ENCODE measurements at places on chromosomes 11 and 22.

- DNase-seq, result no peak
Observed at GRCh38 chr22:44382116-44383038, 69.6 kb upstream of the SHISAL1 start.

DNA sequence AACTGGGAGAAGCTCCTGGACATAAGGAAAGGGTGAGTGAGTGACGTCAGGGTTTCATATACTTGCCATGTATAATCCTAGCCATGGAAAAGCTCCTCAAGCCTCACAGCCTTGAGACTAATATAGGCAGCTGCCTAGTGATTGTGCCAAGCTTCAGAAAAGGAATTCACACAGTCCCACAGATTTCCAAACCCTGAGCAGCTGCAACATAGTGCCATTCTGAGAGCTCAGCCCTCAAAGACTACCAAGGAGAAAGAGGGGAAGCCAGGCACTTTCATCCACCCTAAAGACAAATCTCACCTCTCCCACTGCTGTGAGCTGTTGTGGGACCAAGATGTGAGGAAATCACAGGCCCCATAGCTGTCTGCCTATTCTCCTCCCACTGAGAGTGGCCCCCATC lies 707.9 kb upstream of the ANO5 start:
- no peak for DNase-seq

DNA sequence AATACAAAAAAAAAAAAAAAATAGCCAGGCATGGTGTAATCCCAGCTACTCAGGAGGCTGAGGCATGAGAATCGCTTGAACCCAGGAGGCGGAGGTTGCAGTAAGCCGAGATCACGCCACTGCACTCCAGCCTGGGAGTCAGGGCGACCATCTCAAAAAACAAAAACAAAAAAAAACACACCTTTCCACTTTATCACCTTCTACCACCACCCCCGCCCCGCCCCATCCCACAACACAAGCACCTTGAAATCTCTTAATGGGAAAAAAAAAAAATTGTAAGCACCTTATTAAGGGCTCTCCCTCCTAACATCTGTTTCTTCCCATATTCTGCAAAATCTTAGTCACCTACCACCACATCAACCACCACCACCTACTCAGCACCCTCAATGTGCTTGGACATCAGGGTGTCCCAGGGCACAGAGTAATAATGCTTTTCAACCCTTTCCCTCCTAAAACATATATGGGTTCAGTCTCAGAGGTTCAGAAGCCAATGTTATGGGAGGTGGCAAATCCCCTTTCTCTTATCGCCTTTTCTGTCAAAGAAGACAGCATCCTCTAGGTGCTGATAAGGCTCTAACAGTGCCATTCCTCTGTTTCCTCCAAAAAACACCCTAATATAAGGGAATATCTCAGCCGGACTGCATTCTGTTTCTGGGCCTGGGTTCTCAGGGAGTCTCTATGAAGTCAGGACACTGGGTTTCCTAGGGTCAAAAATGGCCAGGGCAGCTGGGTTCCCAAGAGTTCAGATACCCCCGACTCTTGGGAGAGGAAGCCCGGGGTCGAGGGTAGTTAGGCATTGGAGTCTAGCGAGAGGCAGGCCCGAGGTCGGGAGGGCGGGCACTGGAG lies 718 bp downstream of the INTS5 start:
- DNase-seq, result peak; percentile 23

GRCh38 chr11:46181387-46181786 lies 60.1 kb upstream of the PHF21A start:
- DNase-seq, result no peak

- DNase-seq, result no peak
Observed at GRCh38 chr11:64373598-64373974, 14.6 kb downstream of the RPS6KA4 start.

GRCh38 chr11:113956986-113957385 lies 17.9 kb upstream of the HTR3A start:
- DNase-seq, result no peak

DNA sequence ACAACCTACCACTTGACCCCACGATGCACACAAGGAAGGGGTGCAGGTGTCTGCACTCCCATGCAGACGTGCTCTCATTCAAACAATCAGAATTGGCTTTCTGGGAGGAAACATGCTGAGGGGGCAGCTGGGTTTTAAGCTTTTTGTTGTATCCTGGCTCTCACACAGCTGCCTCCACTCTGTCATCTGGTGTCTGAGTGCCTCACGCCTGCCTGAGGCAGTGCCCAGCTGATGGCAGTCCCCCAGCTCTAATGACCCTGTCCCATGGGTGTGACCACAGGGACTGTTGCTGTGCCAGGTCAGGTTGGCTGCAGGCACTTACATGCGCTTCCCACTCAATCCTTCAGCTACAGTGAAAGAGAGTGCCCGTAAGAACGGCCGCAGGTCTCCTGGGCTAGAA lies 53.7 kb downstream of the ARFGAP3 start:
- DNase-seq, result no peak

- no peak for DNase-seq
Observed at GRCh38 chr11:125926682-125927081, 19.2 kb upstream of the VSIG10L2 start.

DNA sequence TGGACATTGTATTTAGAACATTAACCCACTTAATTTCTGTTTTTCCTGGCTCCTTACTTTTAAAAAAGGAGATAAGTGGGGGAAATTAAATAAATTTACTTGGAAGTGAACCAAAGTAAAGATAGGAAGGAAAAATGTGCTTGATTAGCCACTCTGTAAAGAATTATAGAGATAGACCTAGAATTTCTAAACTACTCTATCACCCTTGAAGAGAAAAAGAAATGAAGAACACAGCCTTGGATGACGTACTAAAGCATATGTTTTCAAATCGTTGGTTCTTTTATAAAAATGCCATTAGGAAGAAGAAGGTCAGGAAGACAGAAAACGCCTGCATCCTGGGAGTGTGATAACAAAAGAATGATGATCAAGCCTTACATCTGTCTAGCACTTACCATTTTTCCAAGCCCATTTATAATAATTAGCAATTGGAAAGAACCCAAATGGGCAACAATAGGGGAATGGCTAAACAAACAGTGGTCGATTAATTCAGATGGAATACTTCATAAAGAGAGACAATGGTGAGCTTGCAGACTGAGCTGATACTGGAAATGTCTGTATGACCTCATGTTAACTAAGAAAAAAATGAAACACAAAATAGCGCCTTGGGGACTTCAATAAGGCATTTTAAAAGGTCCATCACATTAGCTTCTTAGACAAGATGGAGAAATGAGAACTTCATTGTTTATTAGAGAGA lies 81.0 kb upstream of the LRRC55 start:
- DNase-seq, result no peak

- no peak for DNase-seq
Observed at GRCh38 chr11:112634995-112635737, 326.1 kb upstream of the NCAM1 start.

GRCh38 chr11:60528934-60529333 lies 13.7 kb downstream of the MS4A13 start:
- DNase-seq, result no peak

- DNase-seq, result peak; percentile 94
Observed at GRCh38 chr22:46069521-46070214, 80.7 kb upstream of the PPARA start.

DNA sequence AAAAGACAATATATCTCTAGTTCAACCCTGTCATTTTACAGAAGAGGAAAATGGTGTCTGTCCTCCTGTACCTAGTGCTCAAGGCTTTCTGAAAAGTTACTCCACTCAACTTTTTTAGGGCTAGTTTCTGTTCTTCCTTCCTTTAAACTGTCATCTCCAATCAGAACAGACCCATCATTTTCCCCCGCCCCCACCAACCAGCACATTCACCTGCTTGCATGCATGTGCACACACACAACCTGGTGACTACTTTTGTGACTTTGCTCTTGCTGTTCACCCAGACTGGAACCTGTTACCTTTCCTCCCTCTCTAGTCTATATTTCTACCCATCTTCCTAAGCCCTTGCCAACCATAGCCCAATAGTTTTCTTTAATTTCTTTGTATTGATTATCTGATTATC lies 5.6 kb downstream of the FBXO7 start:
- no peak for DNase-seq

DNA sequence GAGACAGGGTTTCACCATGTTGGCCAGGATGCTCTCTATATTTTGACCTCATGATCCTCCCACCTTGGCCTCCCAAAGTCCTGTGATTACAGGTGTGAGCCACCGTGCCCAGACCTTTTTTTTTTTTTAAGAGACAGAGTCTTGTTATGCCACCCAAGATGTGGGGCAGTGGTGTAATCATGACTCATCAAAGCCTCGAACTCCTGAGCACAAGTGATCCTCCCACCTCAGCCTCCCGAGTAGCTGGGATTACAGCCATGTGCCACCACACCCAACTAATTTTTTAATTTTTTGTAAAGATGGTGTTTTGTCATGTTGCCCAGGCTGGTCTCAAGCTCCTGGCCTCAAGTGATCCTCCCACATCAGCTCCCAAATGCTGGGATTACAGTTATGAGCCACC lies 37.9 kb downstream of the IZUMO1R start:
- DNase-seq, result no peak

DNA sequence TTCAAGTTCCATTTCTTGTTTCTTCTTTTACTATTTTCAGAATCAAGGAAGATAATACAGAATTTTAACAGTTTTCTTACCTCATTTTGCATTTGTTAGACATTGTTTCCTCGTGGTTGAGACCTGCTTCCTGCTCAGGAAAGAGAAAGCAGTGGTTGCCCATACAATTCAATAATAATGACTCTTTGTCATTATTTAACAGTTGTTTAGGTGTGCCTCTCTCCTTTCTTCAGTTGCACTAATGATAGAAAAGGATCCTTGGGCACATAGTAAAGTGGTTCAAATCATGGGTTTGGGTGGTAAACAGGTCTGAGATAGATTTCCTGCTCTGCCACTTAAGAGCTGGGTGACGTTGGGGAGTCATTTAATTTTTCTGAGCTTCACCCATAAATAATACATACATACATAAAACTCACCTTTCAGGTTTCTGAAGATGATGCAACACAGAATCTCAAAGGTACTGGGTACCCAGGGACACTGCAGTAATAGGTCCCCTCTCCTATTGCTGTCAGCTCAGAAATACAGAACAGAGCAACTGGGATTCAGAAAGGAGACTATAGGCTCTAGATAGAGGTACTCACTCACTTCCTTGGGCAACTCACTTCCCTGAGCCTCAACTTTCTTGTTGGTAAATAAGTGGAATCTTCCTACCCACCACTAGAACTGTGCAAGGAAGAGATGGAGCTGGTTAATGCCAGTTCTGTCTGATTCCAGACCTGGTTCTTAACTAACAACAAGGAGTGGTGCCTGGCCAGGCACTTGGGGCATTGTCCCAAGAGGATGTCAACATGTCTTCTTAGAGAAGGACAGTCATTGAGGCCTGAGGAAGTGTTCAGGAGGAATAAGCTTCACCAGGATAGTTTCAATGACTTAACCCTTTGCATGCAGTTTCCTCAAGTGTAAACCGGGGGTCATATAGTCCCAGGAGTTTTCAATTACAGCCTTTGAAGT lies 34.9 kb downstream of the CD44 start:
- no peak for DNase-seq

DNA sequence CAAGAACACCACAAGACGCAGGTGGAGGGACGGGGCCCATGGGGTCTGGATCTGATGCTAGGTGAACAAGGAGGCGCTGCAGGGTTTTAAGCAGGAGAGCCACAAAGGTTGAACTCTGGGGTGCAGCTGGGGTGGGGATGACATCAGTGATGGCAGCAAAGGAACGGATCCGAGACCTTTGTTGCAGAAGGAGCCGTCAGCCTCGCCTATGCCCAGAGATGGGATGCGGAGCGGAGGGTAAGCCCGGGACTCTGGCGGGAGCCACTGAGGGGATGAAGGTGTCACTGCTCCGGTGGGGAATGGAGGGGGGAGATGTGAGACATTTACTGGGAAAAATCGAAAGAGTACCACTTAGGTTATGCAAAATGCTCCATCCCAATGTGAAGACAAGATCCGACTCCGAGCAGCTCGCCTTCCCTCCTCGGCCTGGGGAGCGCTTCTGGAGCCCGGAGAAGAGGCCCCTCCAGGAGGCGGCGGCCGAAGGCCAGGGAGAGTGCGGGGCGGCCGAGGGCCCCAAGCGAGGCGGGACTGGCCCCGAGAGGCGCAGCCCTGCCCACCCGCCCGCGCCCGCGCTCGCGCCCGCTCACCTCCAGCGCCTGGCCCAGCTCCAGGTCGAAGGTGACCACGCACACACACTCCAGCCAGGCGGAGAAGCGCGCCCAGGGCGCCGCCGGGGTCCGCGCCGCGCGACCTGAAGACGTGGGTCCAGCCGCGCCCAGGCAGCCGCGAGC lies 422 bp downstream of the DENND6B start:
- no peak for DNase-seq

- no peak for DNase-seq
Observed at GRCh38 chr11:78111298-78111697, 28.1 kb downstream of the ALG8 start.

- no peak for DNase-seq
Observed at GRCh38 chr11:35013514-35014233, 97.3 kb downstream of the PDHX start.

GRCh38 chr11:130071211-130071712 lies 1.6 kb downstream of the APLP2 start:
- no peak for DNase-seq

DNA sequence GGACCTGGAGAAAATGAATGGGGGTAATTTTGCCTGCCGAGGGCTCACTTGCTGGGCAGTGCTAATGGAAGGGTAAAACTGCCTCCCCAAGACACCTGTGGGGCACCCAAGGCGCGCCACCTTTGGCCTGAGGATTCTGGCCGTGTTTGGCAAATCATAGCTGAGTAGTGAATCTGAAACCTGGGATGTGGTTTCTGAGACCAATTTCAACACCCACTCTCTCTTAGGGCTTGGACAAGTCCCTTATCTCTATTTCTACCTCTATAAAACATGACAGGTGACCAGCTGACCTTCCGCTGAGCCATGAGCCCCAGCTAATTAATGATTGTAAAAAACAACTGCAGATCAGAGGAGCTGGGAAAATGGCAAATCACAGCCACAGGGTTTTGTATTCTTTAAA lies 1.5 kb upstream of the PACSIN3 start:
- DNase-seq, result no peak

DNA sequence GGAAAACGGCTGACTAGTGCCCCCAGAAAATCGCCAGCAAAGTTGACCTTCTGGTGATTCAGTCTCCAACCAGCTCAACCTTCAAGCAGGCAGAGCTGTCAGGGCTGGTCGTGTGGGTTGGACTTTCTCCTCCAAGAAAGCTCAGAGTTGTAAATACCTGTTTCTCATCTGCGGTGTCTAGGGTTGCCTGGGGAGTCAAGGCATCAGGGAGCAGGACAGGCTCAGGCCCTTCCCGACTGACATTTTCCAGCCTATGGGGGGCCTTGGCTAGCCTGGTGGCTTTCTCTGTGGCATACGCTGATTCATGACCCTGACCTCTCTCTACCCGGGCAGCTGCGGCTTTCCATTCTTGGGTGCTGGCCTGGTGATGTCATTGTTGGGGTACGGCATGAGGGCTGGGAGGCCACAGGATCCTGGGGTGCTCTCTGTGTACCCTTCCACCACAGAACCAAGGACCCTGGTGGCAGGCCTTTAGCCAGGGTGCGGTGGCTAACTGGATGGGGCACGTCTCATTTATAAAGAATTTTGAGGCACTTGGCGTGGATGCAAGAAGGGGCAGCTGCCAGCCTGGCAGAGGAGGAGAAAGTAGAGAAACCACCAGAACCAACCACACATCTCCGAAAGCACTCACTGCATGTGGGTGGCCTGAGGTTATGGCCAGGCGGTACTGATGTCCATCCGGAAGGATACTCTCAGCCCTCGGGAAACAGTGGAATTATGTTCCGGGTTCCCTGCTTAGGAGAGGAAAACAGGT lies 64.9 kb downstream of the BCR start:
- peak; percentile 76 for DNase-seq

- no peak for DNase-seq
Observed at GRCh38 chr22:24379536-24379935, 47.9 kb upstream of the ADORA2A start.
